ENCODE measurements at places on chromosomes 1 and 21. TPM values are rescaled to one million over a fixed set of nuclear protein-coding genes. Genes with fewer than 3 reads are reported as not detected.

PLPPR4 gene
- total RNA-seq, result not detected

LAMC2 gene
- total RNA-seq, result not detected

NEK7 gene
- total RNA-seq, result 42.1 TPM

GRHL3 gene
- total RNA-seq, result not detected

LCE1C gene
- total RNA-seq, result not detected

MRAP gene
- not detected for total RNA-seq

PCP4 gene
- not detected for total RNA-seq

PLA2G4A gene
- total RNA-seq, result 1.3 TPM

RIPK4 gene
- 0.09 TPM for total RNA-seq

Measured in natural killer cell (primary cell).